ENCODE measurements at places on chromosomes 13 and 19.

DNA sequence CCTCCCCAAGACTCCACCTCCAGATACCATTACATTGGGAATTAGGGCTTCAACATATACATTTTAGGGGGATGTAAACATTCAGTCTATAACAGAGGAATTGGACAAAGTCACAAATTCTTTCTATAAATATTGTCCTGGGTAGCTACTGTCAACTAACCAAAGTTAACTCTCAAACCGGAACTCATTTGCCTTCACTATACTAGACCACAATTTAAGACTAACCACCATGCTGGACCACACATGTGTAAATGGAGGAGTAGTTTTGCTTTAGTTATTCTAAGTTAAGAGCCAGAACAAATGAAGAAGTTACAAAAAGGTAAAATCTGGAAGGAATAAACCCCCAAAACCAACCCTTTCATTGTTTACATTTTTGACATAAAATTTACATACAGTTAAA is 222.8 kb downstream of the NDFIP2 start:
- no peak for DNase-seq

DNA sequence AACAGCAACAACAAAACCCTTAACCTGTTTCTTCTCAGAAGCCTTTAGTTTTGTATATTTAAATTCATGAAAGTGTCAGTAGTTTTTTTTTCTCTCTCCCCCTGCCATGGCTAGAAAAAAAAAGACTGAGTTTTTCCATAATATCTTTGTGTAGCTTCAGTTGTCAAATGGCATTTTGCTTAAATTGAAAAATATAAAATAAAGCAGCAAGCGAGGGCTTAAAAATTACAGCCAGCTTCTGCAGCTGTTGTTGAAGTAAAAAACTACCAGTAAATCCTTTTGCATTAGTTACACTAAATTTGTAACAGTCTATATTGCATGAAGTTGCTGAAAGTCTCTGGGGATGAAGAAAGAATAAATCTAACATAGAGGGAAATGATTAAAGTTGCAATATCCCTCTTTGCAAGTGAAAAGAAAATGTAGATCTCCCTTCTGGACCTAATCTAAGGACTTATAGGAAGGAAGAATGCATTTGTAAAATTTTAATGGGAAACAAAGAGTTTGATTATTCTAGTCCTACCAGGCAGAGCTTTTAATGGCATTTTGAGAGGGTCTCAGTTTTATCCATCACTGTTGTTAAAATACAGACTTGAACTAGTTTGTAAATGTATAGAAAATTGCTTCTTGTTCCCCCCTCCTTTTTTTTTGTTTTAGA is 215.7 kb downstream of the ATP8A2 start:
- DNase-seq: no peak

DNA sequence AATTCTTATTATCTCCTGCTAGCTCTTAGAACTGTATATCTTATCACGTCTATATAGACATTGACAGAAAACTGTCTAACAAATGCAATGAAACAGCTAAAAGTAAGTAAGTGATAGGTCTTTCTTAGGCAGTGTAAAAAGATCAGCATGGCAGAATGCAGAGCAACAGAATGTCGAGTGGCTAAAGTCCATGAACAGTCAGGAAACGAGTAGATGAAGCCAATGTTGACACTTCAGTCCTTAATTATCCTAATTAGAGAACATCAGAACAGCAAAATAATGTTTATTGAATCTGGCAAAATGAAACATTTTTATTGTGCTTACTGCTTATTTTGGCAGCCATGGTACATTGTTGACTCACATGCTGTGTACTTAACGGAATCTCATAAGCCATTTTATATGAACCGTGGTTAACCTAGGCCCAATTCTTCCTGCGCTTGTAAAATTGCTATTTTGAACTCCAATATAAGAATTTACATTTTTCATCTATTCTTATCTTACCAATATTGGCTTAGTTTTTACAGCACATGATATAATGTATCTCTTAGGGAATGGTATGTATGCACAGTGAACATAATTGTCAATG is 748.1 kb downstream of the DACH1 start:
- no peak for DNase-seq

DNA sequence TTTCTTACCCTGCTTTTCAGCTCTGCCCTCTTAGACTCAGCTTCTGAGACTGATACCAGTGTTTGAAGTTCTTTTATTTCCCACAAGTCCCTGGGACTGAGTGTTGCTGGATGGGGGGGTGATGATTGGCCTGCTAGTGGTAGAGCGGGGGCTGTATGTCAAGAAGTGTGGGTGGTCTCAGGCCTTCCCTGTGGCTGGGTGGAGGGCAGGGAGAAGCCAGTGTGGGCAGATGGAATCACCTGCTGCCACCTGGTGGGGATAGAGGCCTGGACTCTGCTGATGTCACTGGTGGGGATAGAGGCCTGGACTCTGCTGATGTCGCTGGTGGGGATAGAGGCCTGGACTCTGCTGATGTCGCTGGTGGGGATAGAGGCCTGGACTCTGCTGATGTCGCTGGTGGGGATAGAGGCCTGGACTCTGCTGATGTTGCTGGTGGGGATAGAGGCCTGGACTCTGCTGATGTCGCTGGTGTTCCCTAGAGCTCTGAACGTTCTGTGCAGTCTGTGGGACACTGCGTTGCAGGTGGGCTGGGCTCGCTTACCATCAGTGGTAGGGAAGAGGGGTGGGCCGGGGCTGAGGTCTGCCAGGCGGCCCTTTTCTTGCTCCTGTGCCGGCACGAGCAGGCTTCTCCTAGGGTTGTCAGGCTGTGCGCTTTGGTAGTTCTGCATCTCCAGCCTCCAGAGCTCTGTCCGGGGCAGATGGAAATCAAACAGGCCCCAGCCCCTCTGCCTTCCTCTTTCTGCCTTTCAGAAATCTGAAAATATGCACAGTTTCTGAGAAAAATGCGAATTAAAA is 101.3 kb downstream of the ARHGEF7 start:
- DNase-seq: no peak
